T follicular helper cell (primary cell): ENCODE measurements at places on chromosomes 2 and 18.

DNA sequence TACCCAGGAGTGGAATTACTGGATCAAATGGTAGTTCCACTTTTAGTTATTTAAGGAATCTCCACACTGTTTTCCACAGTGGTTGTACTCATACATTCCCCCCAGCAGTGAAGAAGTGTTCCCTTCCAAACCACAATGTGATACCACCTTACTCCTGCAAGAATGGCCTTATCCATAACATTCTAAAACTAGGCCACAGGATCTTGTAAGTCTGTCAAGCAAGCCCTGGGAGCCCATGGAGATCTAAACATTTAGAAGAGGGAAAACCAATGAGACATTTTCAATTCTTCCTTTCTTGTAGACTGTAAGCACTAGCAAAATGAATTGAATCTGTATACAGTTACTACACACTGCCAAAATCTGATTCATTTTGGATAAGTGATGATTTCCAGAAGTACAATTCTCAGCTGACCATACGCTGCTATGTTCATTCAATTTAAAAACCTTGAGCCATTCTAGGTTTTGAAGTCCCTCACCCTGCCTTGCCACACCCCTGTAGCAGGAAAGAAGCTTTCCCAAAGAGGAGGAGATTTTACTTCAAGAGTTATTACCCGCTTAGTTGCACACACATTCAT, 149.1 kb downstream of the SLC8A1 start:
- no peak for DNase-seq

DNA sequence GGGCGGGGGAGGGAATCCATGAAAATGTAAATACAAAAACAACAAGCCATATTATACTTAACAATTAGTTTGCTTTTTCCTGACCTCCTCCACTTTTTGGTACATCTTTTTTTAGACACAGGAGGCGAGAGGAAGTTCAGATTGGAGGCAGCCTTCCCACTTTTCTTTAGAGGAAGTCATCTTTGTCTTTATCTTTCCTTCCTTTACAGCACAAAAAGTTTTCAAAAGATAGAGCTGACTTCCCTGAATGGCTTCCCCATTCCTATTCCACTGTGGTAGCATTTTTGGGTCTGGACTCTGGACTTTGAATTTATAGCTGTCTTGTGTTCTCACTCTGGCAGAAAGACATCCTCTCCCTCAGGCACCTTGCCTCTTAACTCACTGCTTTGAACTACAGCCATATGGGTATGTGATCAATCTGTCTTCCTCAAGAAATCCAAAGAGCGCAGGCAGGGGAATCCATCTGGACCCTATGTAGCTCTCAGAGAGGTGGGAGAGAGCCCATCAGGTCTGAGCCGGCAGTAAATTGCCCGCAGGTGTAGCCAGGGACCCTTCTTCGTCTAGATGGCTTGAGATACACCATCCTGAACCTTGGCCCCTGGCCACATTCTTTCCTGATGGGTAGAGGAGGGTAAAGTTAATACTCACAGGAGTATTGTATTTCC, 101.9 kb downstream of the AQP4 start:
- DNase-seq = no peak

DNA sequence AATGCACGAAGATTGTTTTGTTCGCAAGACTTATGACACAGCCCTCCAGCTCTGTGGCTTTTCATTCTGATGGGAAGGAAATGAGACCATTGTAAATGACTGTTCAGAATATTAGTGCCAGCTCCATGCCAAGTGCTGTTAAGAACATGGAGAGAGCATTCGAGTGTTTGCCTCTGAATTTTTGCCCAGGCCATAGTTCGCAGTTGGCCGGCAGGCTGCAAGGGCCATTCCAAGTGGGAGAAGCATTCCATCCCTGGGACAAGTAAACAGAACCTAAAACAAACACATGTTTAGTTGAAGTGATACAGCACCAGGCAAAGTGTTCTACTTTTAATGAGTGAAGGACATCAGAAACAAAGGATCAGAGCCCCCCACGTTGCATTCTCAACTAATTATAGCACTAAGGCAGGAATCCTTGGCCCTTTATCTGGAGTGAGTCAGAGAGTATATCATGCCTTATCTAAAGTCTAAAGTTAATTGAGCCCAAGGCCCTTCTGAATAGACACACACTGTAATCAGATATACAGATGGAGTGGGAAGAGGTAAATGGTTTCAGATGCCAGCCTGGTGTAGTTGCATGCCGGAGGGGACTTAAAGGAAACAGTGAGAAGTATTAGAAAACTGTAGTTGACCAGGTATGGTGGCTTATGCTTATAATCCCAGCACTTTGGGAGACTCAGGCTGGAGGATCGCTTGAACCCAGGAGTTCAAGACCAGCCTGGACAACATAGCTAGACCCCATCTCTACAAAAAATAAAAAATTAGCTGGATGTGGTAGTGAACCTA, 53.3 kb downstream of the NEDD4L start:
- no peak for DNase-seq

GRCh38 chr2:152407204-152407721, 72.3 kb downstream of the FMNL2 start:
- no peak for DNase-seq

DNA sequence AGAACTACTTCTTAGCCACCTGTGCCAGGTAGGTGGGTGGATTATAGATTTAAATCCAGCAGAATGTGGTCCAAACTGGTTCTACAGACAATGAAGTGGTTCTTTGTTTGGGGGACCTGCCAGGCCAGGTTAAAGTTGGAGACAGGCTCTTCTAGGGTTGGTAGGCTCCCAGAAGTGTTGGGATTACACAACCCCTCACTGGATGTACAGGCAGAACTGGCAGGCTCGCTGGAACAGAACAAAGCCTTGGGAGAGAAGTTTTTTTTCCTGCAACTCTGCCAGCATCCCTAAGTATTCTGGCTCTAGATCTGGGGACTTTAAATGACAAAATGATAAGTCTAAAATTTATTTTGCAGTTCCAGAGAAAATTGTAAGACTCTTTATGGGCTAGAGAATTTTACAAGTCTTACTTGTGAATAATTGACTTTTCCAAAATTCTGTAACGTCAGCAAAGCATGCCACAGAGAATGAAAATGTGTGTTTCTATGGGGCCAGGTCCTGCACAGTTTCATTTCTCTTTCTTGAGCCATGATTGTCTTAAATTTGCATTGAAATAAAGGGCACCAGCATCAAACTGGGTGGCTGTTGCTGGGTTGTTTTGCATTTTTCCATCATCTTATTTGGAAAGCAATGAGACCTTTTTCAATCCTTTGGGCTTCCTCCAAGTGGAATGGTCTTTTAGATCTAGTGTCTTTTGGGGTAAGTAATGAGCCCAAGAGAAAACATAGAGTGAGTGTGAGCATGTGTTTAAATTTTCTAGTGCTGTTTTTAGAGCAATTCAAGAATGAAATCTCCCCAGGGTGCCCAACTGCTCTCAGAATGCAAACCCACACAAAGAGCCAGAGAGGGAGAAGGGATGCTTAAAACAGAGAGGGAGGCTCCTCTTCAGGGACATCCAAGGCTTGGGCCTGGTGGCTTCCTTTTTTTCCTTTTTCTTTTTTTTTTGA, 32.4 kb upstream of the ATL2 start:
- DNase-seq = no peak

- DNase-seq = no peak
These were observed 312.4 kb downstream of the METTL4 start for GRCh38 chr18:2258954-2259353.

DNA sequence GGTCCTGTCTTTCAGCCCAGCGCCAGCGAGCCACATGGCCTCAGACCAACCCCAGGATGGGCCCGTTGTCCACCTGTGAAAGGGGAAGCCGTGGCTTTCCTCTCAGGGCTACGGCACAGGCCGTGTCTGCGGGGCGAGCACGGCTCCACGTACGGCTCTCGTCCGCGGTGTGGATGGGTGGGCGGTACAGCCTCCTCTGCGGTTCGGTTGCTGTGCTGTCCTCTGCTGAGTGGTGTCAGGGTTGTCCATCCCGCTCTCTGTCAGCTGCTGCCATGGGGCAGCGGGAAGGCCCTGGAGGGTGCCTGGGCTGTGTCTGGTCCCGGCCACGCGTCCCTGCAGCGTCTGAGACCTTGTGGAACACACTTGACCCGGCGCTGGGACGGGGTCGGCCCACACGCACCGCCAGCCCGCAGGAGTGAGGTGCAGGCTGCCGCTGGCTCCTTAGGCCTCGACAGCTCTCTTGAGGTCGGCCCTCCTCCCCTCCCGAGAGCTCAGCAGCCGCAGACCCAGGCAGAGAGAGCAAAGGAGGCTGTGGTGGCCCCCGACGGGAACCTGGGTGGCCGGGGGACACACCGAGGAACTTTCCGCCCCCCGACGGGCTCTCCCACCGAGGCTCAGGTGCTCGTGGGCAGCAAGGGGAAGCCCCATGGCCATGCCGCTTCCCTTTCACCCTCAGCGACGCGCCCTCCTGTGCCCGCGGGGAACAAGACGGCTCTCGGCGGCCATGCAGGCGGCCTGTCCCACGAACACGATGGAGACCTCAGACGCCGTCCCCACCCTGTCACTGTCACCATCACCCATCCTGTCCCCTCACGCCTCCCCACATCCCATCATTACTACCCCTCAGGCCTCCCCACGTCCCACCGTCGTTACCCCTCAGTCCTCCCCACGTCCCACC, 128.7 kb downstream of the NFATC1 start:
- peak; percentile 28 for DNase-seq
